ENCODE measurements at places on chromosomes 4 and X.

DNA sequence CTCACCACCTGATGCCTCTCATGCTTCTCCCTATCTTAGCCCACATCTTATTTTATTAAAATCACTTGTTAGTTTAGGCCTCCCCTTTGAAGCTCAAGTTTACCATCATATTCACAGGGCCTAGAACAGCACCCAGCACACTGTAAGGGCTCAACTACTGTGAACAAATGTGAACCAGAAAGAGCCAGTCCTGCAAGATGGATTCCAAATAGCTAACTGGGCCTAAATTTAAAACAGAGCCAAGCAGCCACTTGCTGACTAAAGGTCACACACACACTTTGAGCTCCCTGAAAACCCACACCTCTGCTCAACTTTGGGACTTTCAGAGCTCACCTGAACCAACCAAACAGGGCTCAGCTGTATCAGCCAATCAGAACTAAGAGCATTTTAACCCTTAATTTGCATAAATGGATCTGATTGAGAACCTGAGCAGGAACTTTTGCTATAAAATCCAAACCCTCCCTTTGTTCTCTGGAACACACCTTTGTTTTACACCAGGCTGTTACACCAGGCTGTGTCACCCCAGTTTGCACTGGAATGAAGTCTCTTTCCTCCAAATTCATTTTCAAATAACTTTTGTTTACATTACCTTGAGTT lies 62.1 kb upstream of the EXOC1L start:
- no peak for DNase-seq

DNA sequence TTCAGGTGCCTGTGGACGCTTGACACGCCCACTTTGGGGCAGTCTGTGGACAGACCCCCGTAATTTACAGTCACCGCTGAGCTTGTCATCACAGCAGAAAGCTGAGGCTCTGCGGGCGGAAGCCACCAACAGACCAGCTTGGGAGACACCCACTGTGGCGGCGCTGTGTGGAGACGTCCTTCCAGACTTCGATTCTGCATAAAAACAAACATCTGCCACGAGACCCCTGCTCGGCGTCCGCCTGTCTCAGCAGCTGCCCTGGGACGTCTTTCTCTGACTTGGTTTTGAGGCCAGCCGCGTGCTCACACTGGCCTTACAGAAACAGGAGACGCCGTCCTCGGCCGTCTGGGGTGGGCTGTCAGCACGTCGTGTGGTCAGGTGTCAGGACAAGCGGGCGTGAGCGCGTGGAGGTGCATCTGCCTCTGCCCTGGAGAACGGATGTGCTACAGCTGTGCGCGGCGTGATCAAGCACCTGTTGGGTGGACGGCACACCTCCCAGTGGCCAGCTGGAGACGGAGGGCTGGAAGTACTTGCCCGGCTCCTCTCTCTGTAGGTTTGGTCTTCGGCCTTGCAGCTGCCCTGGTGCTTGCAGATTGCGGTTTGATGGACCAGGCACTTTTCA lies 37.5 kb downstream of the PIGG start:
- no peak for DNase-seq

- no peak for DNase-seq
These were observed 181.0 kb downstream of the GPAT3 start for GRCh38 chr4:83716874-83717273.

- no peak for DNase-seq
These were observed 126.7 kb downstream of the AFAP1 start for GRCh38 chr4:7812921-7813320.

- no peak for DNase-seq
These were observed 235.2 kb downstream of the HEPH start for GRCh38 chrX:66399273-66399672.

Measured in HFF-Myc (cell line).